Activated T-cell treated with anti-CD3 and anti-CD28 coated beads for 48 hours (primary cell): ENCODE measurements at places on chromosomes 12 and 14.

GRCh38 chr14:71300566-71301330, 393.5 kb downstream of the PCNX1 start:
- no peak for DNase-seq

- DNase-seq = no peak
These were observed 93.2 kb upstream of the SOX5 start for GRCh38 chr12:24042651-24043050.

- no peak for DNase-seq
These were observed 6.2 kb upstream of the MYH6 start for GRCh38 chr14:23414254-23414653.

DNA sequence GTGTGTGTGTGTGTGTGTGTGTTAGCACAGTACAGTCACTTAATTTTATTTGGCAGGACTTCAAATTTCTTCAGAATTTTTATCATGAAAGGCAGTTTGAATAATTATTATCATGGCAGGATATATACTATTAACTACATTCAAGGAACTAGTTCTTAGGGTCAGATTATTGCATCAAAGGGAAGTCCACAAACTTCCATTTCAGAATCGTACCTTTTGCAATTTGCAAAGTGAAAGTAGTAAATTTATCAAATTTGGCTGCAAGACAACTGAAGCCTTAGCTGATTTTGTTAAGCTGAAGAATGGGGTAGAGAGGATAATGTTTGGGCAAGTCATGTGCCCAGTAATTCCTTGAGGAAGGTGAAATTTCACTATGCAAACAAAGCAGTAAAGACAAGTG, 68.2 kb downstream of the PLEKHG7 start:
- no peak for DNase-seq

DNA sequence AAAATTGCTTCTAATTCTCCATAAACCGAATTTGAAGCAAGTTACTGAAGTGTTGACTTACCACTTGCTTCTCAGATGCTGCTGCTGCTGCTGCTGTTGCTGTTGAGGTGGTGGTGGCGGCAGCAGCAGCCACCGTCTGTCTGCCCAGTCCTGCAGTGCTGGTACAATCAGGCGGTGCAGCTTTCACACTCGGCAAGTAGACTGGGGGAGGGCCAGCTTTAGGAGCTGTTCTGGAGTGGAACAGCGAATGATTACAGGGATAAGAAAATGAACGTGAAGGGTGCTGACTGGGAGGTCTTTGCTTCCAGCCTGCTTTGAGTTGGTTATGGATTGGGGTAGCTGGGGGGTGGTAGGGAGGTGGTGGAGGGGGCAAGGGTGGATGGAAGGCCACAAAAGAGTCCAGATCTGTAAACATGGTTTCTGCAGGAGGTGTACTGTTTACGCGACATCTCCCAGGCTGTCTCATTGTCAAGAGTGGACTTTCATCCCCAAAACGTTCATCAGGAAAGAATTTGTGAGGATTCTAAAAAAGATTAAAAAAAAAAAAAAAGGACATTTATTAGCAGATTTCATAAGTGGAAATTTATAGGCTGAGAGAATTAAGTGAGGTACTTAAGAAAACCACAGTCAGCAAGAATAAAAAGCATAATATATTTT, 38.8 kb downstream of the UBR7 start:
- DNase-seq = no peak

DNA sequence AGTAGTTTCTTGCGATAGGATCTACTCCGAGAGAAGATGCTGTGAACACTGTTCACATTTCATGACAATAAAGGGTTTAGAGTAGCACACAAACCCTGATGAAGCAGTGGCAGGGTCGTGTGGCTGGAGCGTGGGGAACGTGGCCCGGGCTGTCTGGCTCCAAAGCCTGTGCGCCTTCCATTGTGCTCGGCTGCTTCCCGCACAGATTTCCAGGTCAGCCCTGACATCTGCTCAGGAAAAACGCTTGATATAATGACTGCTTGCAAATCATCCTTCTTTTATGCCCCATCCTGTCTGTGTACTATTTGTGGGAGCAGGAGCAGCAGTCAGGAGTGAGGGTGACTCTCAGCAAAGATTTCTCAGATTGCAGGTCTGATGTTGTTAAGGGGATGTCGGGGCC, 78.6 kb downstream of the EML1 start:
- DNase-seq = no peak

DNA sequence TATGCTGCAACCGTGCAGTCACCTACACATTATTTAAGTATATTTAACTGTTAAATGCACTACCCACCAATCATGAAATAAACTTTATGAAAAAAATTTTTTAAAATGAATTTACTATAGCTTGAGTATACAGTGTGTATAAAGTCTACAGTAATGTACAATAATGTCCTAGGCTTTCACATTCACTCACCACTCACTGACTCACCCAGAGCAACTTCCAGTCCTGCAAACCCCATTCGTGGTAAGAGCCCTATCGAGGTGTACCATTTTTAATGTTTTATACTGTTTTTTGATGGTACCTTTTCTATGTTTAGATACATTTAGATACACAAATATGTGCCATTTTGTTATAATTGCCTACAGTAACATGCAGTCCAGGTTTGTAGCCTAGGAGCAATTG, 48.1 kb downstream of the KLRG1 start:
- DNase-seq = no peak

DNA sequence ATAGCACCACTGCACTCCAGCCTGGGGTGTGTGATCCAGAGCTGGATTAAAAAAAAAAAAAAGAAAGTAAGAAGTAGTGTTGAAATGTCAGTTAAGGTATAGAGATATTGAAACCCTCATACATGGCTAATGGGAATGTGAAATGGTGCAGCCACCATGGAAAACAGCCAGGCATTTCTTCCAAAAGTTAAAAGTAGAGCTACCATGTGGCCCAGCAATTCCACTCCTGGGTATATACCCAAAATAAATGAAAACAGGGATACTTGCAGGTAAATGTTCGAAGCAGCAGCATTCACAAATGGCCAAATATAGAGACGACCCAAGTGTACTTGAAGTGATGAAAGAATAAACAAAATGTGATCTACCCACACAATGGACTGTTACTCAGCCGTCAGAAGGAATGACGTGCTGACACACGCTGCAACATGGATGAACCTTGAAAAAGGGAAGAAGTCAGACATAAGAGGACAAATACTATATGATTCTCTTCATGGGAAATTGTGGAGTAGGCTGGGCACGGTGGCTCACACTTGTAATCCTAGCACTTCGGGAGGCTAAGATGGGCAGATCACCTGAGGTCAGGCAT, 15.2 kb downstream of the IL31 start:
- no peak for DNase-seq

DNA sequence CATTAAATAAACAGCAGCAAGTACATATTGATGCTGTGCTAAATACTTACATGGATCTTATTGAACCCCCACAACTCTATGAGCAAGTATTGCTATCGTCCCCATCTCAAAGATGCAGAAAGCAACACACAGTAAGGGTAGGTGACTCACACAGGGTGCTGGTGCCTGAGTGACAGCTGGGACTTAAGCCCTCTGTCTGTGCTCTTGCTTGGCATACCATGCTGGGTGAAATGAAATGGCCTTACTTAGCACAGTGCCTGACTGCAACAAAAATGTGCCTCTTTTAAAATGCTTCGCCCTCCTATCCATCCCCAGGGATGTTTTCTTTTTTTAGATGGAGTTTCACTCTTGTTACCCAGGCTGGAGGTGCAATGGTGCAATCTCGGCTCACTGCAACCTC, 788 bp downstream of the TEX52 start:
- no peak for DNase-seq

DNA sequence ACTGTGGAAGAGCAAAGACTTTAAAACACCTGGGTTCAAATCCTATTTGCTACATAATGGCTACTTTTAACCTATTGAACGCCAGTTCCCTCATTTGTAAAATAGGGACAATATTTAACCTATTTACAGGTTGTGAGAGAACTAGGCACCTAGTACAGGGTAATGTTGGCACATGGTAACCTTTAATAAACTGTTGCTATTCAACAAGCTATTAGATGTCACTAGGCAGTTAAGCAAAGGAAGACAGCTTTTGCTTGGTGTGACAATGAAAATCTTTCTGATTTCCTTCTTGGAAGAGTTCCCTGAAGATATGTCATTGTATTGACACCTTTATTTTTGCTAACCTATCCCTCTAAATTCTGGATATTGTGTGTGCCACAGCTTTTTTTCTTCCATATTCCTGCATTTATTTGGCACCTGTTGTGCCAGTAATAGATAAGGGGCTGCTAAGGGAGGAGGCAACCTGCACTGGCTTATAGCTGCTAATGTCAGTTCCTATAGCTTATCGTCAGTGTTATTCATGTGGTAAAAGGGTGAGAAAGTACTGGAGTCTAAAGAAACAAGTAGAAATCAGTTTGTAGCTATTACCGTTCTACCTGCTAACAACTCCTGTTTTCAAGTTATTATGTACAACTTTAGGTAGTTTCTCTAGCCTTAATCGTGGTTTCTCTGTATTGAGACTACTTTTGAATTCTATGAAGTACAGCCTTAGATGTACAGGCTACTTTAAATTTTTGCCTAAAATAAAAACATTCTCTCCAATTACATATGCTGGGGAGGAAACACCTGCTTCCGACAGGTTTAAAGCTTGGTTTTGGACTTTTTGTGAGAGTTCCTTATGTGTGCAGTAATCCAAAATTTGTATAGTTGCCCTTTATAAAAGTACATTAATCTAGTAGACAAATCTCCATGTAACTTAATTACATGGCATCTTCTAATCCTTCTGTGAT, 24.3 kb downstream of the HIF1A start:
- DNase-seq = no peak

DNA sequence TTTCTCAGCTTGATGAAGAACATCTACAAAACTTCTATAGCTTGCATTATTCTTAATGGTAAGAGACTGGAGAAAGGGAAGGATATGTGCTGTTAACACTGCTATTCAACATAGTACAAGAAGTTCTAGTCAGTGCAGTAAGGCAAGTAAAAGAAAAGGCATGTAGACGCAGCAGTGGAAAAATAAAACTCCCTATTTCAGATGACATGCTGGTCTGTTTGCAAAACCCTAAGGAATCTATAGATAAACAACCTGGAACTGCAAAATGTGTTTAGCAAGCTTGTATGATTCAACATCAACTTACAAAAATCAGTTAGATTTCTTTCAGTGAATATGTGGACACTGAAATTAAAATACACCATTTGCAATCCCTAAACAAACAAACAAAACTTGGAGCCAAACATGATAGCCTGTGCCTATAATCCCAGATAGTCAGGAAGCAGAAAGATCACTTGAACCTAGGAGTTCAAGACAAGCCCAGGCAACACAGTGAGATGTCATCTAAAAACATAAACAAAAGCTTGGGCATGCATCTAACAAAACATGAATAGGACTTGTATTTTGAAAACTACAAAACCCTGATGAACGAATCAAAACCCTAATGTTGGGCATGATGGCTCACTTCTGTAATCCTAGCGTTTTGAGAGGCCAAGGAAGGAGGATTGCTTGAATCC, 293.6 kb upstream of the RGS6 start:
- no peak for DNase-seq

GRCh38 chr14:66360366-66360926, 125.7 kb upstream of the CCDC196 start:
- no peak for DNase-seq

- DNase-seq = no peak
These were observed 67.5 kb downstream of the NIN start for GRCh38 chr14:50763382-50764007.

- no peak for DNase-seq
These were observed 14.6 kb downstream of the CHST11 start for GRCh38 chr12:104471336-104471735.

- DNase-seq = no peak
These were observed 49.0 kb downstream of the HELB start for GRCh38 chr12:66351301-66351700.

GRCh38 chr12:124588751-124589267, 21.4 kb upstream of the NCOR2 start:
- DNase-seq = peak; percentile 29

DNA sequence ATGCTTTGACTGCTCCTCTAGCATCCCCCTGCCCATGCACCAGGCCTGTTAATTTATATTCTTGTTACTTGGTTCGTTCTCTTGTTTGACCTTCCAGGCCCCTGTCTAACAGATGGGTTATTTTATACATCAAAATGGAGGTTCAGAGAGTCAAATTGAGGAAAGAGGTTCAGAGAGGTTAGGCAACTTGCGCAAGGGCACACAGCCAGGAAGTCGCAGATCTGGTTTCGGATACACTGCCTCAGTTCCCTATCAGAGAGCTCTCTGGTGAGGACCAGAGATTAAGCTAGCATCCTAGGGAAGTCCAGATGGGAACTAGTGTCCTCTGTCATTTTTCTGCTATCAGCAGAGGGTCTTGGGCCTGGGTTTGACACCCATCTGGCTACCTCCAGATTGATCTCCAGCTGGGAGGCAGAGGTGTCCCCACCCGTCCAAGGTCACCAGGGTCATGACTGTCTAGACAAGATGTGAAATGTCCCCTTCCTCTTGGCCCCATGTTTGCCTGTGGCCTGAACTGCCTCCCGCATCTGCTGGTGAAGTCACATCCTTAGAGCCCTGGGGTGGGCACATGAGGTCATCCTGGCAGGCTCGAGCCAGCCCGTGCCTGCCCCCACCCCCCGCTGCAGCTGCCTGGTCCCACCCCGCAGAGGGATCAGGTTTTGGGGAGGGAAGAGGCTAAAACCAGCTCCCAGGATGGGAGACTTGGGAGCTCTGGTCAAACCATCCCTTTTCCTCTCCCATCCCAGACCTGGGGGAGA, 84.3 kb upstream of the NCOR2 start:
- no peak for DNase-seq

DNA sequence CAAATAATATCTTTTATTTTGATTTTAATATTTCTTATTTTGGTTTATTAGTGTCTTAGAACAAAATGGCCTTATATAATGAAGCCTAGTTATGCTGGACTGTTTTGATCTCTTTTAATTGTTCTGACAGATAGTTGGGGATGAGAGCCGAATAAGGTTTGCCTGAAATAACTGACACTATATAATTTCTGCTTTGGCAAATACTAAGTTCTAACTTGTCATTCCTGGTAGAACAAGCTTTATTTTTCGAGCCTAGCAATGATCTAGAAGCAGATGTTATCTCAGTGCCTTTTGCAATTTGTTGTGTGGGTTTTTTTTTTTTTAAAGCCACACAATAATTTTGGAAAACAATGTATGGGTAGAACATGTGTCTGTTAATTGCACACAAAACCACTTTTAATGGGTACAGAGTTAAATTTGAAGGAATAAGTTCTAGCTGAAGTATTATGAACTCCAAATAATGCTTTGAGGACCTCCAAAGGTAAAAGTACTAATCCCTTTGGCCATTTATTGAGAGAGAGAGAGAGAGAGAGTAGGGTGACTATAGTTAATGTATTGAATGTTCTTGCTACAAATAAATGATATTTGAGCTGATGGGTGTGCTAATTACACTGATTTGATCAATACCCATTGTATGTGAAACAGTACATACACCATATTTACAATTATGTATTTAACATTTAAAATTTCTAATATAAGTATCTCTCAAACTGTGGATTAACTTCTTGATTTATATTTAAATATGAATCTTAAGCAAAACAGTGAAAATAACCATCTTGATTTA, 35.0 kb downstream of the MDM2 start:
- no peak for DNase-seq

DNA sequence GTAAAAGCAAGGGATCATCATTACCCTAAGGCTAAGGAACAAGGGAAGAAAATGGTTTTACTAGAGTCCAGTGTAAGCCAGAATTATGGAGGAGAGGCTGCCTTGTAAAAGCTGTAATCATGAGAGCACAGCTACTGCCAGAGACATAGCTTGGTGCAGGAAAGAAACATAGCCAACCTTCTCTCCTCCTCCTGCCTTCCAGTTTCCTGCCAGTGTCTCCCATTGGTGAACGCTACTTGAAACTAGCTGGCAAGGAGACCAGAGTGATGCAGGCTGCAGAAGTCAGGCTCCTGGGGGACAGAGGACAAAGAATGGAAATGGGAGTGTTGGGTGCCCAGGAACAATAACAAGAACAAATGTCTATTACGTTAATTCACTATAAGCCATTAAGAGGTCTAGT, 158.5 kb downstream of the NELL2 start:
- DNase-seq = no peak
